ENCODE measurements at places on chromosomes 12 and 14. TPM values are rescaled to one million over a fixed set of nuclear protein-coding genes. Genes with fewer than 3 reads are reported as not detected.

BIN2 gene
- total RNA-seq, result not detected

NPAS3 gene
- 0.38 TPM for total RNA-seq

BBOF1 gene
- total RNA-seq, result 2.4 TPM

PRIMA1 gene
- total RNA-seq, result not detected

AQP6 gene
- not detected for total RNA-seq

SOX5 gene
- total RNA-seq, result 0.25 TPM

LBHD2 gene
- not detected for total RNA-seq

PTPN6 gene
- total RNA-seq, result 3.2 TPM

SLCO1C1 gene
- total RNA-seq, result not detected

TIMM9 gene
- 12.5 TPM for total RNA-seq

MMP19 gene
- 1.4 TPM for total RNA-seq

NANOG gene
- total RNA-seq, result not detected

MFAP5 gene
- total RNA-seq, result 0.13 TPM

C12orf56 gene
- total RNA-seq, result not detected
